Karpas-422 (cell line): ENCODE measurements at places on chromosomes 2 and 18. TPM values are rescaled to one million over a fixed set of nuclear protein-coding genes. Genes with fewer than 3 reads are reported as not detected.

The LONRF2 gene
- not detected in 2 replicates for total RNA-seq

The ASIC4 gene
- 0.32 TPM in 1 of 2 replicates, not detected in the other for total RNA-seq

The CFAP65 gene
- 0.11 TPM in 1 of 2 replicates, not detected in the other for total RNA-seq

The REG1B gene
- not detected in 2 replicates for total RNA-seq

The DSG3 gene
- not detected in 2 replicates for total RNA-seq
